ENCODE measurements at places on chromosomes 5 and 9. TPM values are rescaled to one million over a fixed set of nuclear protein-coding genes. Genes with fewer than 3 reads are reported as not detected.
A peak's percentile ranks its signal among the peaks of the same experiment; 100 is the strongest.

CRB2 gene
- 7.6 TPM for polyA plus RNA-seq

C7 gene
- 7.7 TPM for polyA plus RNA-seq

CDC20B gene
- polyA plus RNA-seq = 0.12 TPM

TMC1 gene
- polyA plus RNA-seq = not detected

NUTM2G gene
- polyA plus RNA-seq = 0.36 TPM

AJM1 gene
- polyA plus RNA-seq = 7.7 TPM

SARDH gene
- polyA plus RNA-seq = 8.1 TPM

CBY3 gene
- polyA plus RNA-seq = not detected

DBN1 gene
- 122 TPM for polyA plus RNA-seq

KLHL9 gene
- polyA plus RNA-seq = 17.5 TPM

NMUR2 gene
- 0.57 TPM for polyA plus RNA-seq

DNA sequence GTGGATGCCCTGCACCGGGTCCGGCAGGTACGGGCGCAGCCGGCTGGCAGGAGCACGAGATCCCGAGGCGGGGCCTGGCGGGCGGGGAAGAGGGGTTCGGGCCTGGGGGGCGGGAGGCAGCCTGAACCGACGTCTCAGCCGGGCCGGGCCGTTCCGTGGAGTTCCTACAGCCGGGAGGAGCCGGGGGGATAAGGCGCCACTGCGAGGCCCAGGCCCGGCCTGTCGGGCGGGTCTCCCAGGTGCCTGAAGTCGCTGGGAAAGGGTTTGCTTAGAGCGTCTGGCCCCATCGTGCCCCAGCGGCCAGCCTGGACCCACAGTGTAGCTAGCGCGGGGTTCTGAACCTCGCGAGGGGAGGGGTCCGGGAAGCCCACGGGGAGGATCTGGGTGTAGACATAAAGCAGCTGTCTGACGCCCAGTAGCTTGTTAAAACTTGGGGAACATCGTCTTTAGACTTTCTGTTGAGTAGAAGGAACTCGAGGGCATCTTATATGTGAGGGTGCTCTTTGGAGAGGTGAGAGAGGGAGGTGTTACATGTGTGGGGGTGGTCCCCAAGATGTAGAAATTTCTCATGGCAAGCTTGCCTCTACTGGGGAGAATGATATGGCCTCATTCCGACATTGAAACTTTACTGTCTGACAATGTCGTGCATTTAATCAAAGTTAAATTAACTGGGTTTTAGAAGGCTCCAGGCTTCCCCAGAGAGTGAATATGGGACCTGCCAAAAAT is 524 bp downstream of the FUBP3 start:
- peak overlapping the region; percentile 97 for H3K27ac ChIP-seq
- peaks cover 19% of the 10 kb centered on the region for H3K4me1 ChIP-seq
- peak overlapping the region; percentile 48 for H3K4me3 ChIP-seq
- H3K27me3 ChIP-seq = no peaks in the 10 kb centered on the region
- no peak for DNase-seq
- no peaks in the 10 kb centered on the region for H3K36me3 ChIP-seq

DNA sequence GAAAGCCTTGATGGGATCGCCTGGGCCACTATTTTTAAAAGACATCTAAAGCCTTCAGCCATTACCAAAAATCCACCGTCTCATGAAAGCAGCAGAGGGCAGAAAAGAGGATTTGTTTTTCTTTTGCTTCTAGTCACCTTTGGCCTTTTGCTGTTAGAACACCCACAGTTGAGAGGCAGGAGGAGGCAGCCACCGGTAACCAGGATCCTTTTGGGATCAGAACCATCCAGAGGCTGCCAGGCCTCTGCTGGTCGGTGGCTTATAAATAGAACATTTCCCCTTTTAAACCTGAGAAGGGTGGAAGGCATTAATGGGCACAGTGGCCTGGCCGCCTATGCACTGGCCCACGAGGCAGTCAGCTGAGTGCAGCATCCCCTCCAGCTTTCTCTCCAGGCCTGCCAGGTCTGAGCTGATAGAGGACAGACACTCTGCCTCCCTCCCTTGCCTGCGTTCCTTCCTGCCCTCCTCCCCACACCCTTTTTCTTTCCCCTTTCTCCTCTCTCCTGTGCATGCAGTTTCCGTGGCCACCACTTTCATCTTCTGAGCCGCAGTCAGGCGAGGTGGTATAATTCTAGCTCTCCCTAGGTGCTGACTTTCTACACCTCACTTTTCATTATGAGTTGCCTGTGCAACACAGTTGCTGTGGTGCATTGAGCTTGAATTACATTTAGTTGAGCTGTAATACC is 253.4 kb downstream of the ARHGAP26 start:
- H3K4me3 ChIP-seq = no peak overlapping the region
- peaks cover 9% of the 10 kb centered on the region for H3K4me1 ChIP-seq
- no peak for DNase-seq
- H3K27ac ChIP-seq = no peak overlapping the region
- H3K36me3 ChIP-seq = no peaks in the 10 kb centered on the region

DNA sequence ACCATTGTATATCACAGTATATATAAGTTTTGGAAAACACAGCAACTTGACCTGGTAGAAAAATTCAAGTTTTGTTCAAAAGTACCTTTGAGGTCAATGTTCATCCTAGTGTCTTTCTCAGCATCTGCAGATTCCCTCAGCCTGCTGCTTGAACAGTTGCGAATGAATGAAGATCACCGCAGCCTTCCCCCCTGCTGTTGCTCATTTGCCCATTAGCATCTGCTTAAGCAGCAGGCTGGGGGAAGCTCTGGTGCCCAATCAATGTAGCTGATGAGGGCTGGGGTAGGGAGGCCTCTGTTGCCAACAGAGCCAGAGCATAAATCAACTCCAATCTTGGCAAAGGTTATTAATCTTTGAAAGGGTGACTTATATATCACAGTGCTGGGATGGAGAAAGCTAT is 586.5 kb upstream of the PTPRD start:
- no peaks in the 10 kb centered on the region for H3K27me3 ChIP-seq
- no peak for DNase-seq
- H3K4me3 ChIP-seq = no peak overlapping the region
- H3K27ac ChIP-seq = no peak overlapping the region

- no peak overlapping the region for H3K27ac ChIP-seq
- no peaks in the 10 kb centered on the region for H3K27me3 ChIP-seq
- no peak overlapping the region for H3K4me3 ChIP-seq
- no peaks in the 10 kb centered on the region for H3K4me1 ChIP-seq
- no peaks in the 10 kb centered on the region for H3K36me3 ChIP-seq
These were observed 69.5 kb downstream of the PRR16 start for GRCh38 chr5:120533581-120533980.

GRCh38 chr9:69444791-69445190 is 119.8 kb downstream of the ENTREP1 start:
- H3K36me3 ChIP-seq = no peaks in the 10 kb centered on the region
- no peak overlapping the region for H3K4me3 ChIP-seq
- no peaks in the 10 kb centered on the region for H3K4me1 ChIP-seq
- no peak for DNase-seq
- no peaks in the 10 kb centered on the region for H3K27me3 ChIP-seq

- no peak overlapping the region for H3K4me3 ChIP-seq
- H3K27me3 ChIP-seq = no peaks in the 10 kb centered on the region
- no peak overlapping the region for H3K27ac ChIP-seq
- DNase-seq = peak; percentile 72
- no peaks in the 10 kb centered on the region for H3K36me3 ChIP-seq
These were observed 47.1 kb upstream of the POU4F3 start for GRCh38 chr5:146291421-146292074.

- no peaks in the 10 kb centered on the region for H3K4me1 ChIP-seq
- H3K27ac ChIP-seq = no peak overlapping the region
- no peaks in the 10 kb centered on the region for H3K27me3 ChIP-seq
- H3K36me3 ChIP-seq = no peaks in the 10 kb centered on the region
These were observed 46.3 kb upstream of the MARCHF11 start for GRCh38 chr5:16225927-16226326.

DNA sequence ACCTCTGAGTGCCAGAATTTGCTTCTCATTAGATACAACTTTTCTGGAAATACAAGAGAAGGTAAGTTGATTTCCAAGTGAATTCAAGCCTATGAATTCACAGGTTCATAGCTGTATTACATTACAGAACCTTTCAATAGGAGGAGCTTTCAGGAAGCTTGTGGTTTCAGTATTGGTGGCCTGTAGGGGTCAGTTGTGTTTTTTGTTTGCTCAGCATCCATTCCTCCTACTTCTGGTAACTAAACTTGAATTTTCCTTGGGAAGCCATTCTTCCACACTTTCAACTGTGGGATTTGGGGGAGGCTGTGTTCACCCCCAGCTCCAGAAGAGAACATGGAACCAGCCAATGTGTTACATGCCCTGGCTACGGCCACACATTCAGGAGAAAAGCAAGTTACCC is 5.6 kb upstream of the CYSTM1 start:
- DNase-seq = no peak
- no peaks in the 10 kb centered on the region for H3K27me3 ChIP-seq
- H3K4me3 ChIP-seq = no peak overlapping the region
- no peaks in the 10 kb centered on the region for H3K36me3 ChIP-seq
- no peaks in the 10 kb centered on the region for H3K4me1 ChIP-seq

DNA sequence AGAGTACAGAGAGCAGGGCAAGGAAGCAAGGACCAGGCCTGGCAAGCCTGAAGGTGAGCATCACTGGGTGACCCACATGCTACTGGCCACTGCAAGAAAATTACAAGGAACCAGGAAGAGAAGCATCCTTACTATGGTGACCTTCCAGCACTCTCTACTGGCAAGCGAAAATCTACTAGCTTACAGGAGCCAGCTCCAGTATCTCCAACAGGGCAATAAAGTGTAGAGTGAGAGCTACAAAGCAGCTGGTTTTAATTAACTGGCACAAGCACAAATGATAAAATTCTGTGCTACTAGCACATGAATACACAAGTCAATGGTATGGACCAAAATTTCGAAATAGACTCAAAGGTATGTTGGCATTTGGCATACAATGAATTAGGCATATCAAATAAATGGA is 113.3 kb upstream of the CAST start:
- no peak for DNase-seq
- H3K27ac ChIP-seq = no peak overlapping the region
- H3K27me3 ChIP-seq = no peaks in the 10 kb centered on the region
- no peaks in the 10 kb centered on the region for H3K4me1 ChIP-seq
- H3K4me3 ChIP-seq = no peak overlapping the region

DNA sequence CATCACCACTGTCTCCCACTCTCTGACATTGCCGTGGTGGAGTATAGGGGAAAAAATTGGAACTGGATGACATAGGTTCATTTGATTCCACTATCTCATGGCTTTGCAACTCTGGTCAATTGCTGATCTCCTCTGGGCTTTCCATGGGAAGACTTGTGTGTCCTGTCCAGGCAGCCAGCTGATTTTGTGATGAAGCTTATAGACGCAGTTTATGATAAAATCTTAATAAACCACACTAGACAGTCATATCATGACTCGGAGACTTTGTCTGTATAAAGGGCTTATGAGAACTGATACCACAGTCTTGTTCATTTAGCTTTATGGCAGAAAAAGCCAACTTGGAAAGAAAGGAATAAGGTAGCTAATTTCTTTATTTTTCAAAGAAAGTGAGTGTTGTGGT is 296.5 kb downstream of the MAST4 start:
- no peaks in the 10 kb centered on the region for H3K27me3 ChIP-seq
- H3K4me1 ChIP-seq = peaks cover 3% of the 10 kb centered on the region
- no peak for DNase-seq
- no peaks in the 10 kb centered on the region for H3K36me3 ChIP-seq
- H3K4me3 ChIP-seq = no peak overlapping the region

DNA sequence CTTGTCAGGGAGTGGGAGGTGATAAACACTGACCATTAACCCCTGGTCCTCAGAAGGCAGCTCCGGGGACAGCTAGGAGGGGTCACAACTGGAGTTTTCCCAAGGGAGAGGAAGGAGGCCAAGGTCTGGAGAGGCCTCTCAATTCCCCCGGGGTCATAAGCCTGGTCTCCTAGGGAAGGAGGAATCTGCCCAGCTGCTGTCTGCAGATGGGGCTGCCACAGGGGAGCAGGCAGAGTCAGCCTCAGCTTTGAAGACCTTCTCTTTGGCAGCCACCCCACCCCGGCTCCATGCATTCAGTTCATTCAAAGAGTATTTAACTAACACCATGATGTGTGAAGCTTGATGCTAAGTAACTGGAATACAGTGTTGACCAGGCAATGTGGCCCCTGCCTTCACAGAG is 74.6 kb upstream of the HSPA9 start:
- no peak overlapping the region for H3K4me3 ChIP-seq
- no peak overlapping the region for H3K27ac ChIP-seq
- DNase-seq = no peak
- H3K36me3 ChIP-seq = no peaks in the 10 kb centered on the region

DNA sequence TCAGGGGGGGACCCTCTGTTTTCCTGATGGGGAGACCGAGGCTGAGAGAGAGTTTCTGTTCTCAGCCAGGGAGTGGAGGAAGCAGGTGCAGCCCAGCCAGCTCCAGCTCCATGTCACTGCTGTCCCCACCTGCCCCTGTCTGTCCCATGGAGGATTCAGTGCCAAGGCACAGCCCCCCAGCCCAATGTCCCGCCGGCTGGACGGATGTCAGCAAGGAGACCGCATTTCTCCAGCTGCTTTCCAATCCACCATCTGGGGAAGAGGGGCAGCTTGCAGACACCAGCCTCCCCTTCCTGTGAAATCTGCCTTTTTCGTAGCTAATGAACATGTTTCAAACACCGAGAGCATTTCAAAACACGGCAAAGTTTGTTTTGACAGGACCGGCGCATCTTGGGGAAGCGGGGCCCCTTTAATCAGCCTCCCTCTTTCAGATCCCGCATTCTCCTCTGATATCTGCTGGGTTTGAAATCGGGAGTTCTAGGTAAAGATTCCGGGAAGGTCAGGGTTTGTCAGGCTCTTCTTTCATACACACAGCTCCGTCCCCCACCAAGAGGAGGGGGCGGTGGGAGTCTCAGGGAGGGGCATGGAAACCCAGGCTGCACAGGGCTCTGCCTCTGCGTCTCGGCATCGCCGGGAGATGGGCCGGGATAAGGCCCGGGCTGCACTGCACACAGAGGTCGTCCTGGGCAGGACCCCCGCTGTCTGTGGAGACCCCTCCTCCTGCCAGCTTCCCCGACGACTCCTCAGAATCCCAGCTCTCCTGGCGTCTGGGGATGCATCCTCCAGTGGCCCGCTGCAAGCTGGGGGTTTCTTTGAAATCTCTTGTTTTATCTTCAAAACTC is 74.8 kb downstream of the NEK6 start:
- H3K27me3 ChIP-seq = no peaks in the 10 kb centered on the region
- peaks cover 4% of the 10 kb centered on the region for H3K36me3 ChIP-seq
- no peak overlapping the region for H3K4me3 ChIP-seq
- no peak for DNase-seq

- H3K4me1 ChIP-seq = no peaks in the 10 kb centered on the region
- no peak overlapping the region for H3K4me3 ChIP-seq
- H3K36me3 ChIP-seq = no peaks in the 10 kb centered on the region
- DNase-seq = peak; percentile 54
- no peaks in the 10 kb centered on the region for H3K27me3 ChIP-seq
- peak overlapping the region; percentile 45 for H3K27ac ChIP-seq
These were observed 30.1 kb upstream of the ZNF782 start for GRCh38 chr9:96884443-96884842.

DNA sequence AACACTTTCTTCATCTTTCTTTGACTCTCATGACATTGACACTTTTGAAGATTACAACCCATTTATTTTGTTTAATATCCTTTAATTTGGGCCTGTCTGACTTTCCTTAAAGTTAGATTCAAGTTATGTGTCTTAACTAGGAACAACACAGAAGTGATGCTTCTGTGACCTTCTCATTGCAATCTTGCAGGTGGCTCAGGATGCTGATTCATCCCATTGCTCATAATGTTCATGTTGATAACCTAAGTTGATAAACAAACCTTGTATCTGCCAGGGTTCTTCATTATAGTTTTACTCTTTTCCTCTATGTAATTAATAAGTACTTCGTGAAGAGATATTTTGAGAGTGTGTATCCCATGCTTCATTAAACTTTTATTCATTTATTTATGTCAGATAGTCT is 107.2 kb upstream of the SHB start:
- no peak for DNase-seq
- no peaks in the 10 kb centered on the region for H3K27me3 ChIP-seq
- no peak overlapping the region for H3K27ac ChIP-seq
- no peaks in the 10 kb centered on the region for H3K36me3 ChIP-seq
- no peak overlapping the region for H3K4me3 ChIP-seq

Data from hepatocyte (in vitro differentiated cells).